ENCODE measurements at places on chromosomes 4 and X.

- no peak overlapping the region for H3K4me3 ChIP-seq
- no peaks in the 10 kb centered on the region for H3K27me3 ChIP-seq
- peaks cover 10% of the 10 kb centered on the region for H3K4me1 ChIP-seq
- H3K36me3 ChIP-seq = no peaks in the 10 kb centered on the region
These were observed 129.9 kb downstream of the CBR4 start for GRCh38 chr4:168880072-168880675.

DNA sequence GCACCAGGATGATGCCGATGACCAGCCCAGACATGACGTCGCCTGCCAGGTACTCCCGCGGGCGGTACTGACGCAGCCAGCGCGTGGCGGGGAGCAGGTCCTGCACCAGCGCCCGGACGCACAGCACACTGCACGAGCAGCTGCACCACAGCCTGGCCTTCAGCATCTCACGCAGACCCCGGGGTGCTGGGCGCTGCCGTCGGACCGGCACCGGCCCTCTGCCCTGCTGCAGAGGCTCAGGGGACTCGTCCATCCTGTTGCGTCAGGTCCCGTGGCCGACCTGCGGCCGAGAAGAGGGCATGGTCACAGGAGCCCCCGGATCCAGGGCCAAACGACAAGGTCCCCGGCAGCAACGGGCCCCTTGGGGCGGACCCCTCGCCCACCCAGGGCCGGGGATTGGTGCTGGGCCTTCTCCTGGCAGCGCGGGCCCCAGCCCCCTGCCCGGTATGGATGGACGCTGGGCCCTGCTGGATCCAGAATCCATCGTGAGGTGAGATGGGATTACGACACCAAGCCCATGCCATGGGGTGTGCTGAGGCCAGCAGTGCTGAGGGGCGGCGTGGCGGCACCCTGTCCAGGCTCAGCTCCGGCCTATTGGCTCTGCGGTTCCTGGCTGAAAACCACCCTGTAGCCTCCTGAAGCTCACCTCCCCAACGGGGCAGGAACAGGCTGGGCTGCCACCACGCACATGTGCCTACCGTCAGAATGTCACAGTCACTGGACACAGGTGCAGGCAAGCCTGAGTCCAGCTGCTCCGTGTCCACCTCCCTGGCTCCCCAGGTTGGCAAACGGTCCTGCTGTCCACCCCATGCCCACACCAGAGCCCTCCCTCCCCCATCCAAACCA is 1.5 kb downstream of the SLC26A1 start:
- no peak for DNase-seq
- no peaks in the 10 kb centered on the region for H3K27me3 ChIP-seq
- H3K4me1 ChIP-seq = peaks cover 38% of the 10 kb centered on the region
- no peaks in the 10 kb centered on the region for H3K36me3 ChIP-seq
- H3K4me3 ChIP-seq = no peak overlapping the region

- H3K4me3 ChIP-seq = no peak overlapping the region
- H3K36me3 ChIP-seq = no peaks in the 10 kb centered on the region
- no peak overlapping the region for H3K27ac ChIP-seq
- DNase-seq = no peak
These were observed 132.3 kb downstream of the NDST4 start for GRCh38 chr4:114980932-114981708.

DNA sequence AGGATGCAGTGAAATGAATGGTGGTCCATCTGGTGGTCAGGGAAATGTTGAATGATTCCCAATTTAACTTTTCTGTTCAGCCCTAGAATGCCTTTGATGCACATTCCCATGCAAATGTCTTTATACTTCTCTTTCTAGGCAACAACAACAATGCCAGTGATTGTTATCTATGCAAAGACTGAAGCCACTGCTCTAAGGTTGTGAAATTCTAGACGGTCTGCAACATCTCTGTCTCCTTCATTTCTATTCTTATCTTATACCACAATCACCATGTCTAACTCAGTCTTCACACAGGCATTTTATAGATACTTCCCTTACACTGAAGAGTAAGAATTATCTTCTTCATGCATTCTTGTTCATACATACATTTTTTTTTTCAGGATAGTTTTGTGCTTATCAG is 84.5 kb downstream of the HPGD start:
- H3K4me1 ChIP-seq = no peaks in the 10 kb centered on the region
- H3K27me3 ChIP-seq = no peaks in the 10 kb centered on the region
- no peak for DNase-seq

DNA sequence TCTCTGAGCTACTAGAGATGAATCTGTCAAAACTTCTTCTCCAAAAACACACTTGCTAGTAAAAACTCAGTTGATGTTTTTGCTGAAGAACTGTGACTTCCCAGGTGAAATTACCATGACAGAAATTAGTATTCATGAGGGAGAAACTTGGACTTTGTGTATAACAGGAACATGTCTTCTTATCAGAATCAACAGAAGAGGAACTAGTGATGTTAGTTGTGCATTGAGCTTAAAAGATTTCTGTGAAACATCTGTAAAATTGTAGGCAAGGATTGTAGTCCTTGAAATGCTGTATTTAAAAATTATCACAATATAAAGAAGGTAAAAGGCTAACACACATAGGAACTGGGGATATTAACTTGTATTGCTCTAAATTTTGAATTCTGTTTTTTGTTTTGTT is 11.3 kb downstream of the FAM241A start:
- no peaks in the 10 kb centered on the region for H3K36me3 ChIP-seq
- no peaks in the 10 kb centered on the region for H3K4me1 ChIP-seq
- H3K27me3 ChIP-seq = no peaks in the 10 kb centered on the region
- no peak overlapping the region for H3K27ac ChIP-seq
- no peak for DNase-seq
- H3K4me3 ChIP-seq = no peak overlapping the region

DNA sequence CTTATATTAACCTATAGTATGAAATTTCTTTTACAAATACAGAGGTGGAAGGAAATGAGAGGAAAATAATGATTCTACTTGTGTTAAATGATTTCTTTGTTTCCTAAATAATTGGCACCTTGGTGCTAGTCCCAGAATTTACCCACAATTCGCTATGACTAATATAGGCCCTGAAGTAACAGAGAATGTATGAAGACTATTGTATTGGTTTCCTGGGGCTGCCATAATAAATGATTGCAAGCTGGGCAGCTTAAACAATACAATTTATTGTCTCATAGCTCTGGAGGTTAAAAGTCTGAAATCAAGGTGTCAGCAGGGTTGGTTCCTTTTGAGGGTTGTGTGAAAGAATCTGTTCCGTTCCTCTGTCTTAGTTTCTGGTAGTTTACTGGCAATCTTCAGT is 74.8 kb upstream of the GPRIN3 start:
- no peak for DNase-seq
- H3K36me3 ChIP-seq = no peaks in the 10 kb centered on the region
- no peaks in the 10 kb centered on the region for H3K27me3 ChIP-seq
- H3K4me1 ChIP-seq = peaks cover 8% of the 10 kb centered on the region

- H3K27ac ChIP-seq = no peak overlapping the region
- no peak overlapping the region for H3K4me3 ChIP-seq
- no peaks in the 10 kb centered on the region for H3K4me1 ChIP-seq
- no peaks in the 10 kb centered on the region for H3K36me3 ChIP-seq
- no peak for DNase-seq
- no peaks in the 10 kb centered on the region for H3K27me3 ChIP-seq
These were observed 27.7 kb upstream of the SFRP2 start for GRCh38 chr4:153816542-153816941.

DNA sequence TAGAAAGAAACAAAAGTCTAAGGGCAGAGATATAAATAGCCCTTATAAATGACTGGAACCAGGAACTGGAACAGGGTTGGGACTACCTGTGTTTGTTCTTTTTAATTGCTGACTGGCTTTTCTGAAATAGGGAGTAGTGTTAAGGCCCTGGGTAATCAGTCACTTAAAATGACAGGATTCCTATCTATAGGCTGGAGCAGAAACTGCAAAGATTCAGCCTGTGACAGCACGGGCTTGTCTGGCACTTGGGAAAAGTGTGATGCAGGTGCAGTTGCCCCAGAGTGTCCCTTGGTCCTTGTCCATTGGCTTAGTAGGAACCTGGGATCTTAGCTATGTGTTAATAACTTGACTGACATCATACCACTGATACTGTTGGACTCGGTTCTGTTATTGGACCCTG is 14.7 kb upstream of the PLAC8 start:
- no peaks in the 10 kb centered on the region for H3K36me3 ChIP-seq
- DNase-seq = no peak
- H3K4me3 ChIP-seq = no peak overlapping the region
- no peak overlapping the region for H3K27ac ChIP-seq

- no peak overlapping the region for H3K4me3 ChIP-seq
- no peaks in the 10 kb centered on the region for H3K36me3 ChIP-seq
- H3K27me3 ChIP-seq = no peaks in the 10 kb centered on the region
- peak; percentile 13 for DNase-seq
- H3K4me1 ChIP-seq = no peaks in the 10 kb centered on the region
These were observed 44.9 kb downstream of the ZNF182 start for GRCh38 chrX:47958761-47959342.

GRCh38 chr4:101025755-101026154 is 321.6 kb downstream of the PPP3CA start:
- no peaks in the 10 kb centered on the region for H3K4me1 ChIP-seq
- no peaks in the 10 kb centered on the region for H3K36me3 ChIP-seq
- H3K27ac ChIP-seq = no peak overlapping the region
- H3K4me3 ChIP-seq = no peak overlapping the region
- no peak for DNase-seq

DNA sequence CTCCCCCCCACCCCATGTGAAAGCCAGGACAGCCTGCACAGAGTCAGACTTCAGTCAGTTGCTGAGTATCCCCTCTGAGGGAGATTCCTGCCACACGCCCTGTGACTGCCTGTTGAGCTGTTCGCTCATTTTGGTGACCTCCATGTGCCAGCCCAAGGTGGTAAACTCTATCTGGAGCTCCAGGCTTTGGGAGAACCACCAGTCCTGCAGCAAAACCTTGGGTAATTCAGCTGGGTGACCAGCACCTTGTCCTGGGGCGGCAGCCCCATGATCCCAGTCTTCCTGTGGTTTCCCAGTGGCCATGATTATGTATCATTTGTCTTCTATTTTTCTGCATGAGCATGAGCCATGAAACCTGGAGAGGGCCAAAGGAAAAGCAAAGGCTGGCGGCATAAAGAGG is 73.4 kb downstream of the NBDY start:
- no peak for DNase-seq
- H3K4me1 ChIP-seq = peaks cover 8% of the 10 kb centered on the region
- no peak overlapping the region for H3K27ac ChIP-seq
- no peaks in the 10 kb centered on the region for H3K27me3 ChIP-seq
- H3K36me3 ChIP-seq = no peaks in the 10 kb centered on the region
- H3K4me3 ChIP-seq = no peak overlapping the region

GRCh38 chr4:185395238-185395955 is at the start of gene LRP2BP:
Gene LRP2BP (minus strand): TSS chr4:185395924. CDS start chr4:185378186, 17,738 bp downstream.
- no peaks in the 10 kb centered on the region for H3K27me3 ChIP-seq
- DNase-seq = no peak
- H3K4me3 ChIP-seq = peak within 1 kb of the TSS; percentile 26
- peaks cover 35% of the 10 kb centered on the region for H3K4me1 ChIP-seq
